H9 (cell line): ENCODE measurements at places on chromosomes 4 and X. TPM values are rescaled to one million over a fixed set of nuclear protein-coding genes. Genes with fewer than 3 reads are reported as not detected.

The UGT2B15 gene
- not detected in 2 replicates for total RNA-seq

The SLC6A8 gene
- total RNA-seq: 229 and 231 TPM in 2 replicates

The PLXNA3 gene
- 36.3 and 45.5 TPM in 2 replicates for total RNA-seq

The CFAP299 gene
- total RNA-seq: not detected in 2 replicates

The NEUROG2 gene
- total RNA-seq: not detected in 2 replicates

The MAGEA2B gene
- not detected in 2 replicates for total RNA-seq

The EDNRA gene
- total RNA-seq: 0.75 and 1.6 TPM in 2 replicates

DNA sequence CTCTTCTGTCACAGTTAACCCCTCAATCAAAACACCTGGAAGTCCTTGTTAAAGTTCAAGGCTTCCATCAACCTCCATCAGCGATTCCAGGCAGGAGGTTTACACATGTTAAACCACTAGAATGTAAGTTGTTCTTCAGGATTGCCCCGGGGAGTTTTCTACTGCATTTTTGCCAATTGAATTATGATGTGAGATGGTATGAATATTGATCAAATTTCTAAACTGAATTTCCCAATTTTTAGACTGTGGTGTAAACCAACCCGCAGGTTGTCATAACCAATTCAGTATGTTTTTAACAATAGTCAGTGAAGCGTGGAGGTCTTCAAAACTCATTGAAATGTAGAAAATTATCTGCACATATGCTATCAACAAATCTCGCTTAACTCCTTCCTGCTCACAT lies 21.2 kb upstream of the TENM3 start:
- no peak for DNase-seq

GRCh38 chr4:125266901-125267604 lies 47.7 kb upstream of the FAT4 start:
- DNase-seq: no peak

- DNase-seq: no peak
Observed at GRCh38 chr4:27474691-27475090, 614.0 kb downstream of the STIM2 start.

DNA sequence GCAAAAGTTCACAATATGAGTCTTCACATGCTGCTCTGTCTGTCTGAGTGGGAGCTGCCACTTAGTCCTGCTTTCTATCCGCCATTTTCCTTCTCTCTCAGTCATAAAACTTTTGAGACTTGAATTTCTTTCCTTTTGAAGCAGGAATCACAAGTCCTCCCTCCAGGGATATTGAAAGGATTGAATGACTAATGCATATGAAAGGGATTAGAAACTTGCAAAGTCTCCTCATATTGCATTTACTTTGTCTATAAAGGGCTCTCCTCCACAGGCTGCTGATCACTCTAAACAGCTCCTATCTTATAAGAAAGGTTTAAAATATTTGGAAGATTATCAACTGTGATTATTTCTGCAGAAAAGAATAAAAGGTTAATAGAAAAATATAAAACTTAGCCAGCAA lies 879.1 kb downstream of the ARAP2 start:
- DNase-seq: no peak

DNA sequence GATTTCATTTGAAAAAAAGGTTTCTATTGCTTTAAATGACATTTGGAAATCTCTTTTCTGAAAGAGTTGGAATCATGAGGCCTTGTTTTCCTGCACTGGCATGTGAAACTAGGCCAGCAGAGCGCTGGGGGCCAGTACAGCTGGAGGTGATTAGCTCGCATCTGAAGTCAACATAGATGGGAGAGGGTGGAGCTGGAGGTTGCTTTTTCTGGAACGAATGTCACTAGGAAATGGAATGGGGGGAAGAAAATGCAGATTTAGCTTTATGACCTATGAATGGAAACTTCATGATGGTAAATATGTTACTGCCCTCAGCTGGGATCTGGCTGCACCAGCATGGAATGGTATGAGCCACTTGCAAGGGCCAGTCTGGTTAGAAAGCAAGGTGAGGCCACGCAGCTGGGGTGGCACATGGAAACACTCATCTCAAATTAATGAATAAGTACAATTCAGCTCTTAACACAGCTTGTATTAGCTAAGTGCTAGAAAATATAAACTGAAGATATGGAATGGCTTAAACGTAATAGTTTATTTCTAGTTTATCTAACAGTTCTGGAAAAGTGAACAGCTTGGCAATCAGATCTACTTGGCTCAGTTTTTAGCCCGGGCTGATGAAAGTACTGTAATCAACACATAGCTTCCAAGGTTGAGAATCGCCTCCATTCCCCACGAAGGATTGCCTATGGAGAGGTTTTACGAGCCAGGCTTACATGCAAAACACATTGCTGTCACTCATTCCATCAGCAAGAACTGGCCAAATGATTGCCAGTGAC lies 32.5 kb downstream of the SLC10A6 start:
- no peak for DNase-seq

- no peak for DNase-seq
Observed at GRCh38 chrX:96147681-96148080, 537.0 kb upstream of the DIAPH2 start.

- no peak for DNase-seq
Observed at GRCh38 chr4:39429476-39430334, 23.0 kb downstream of the KLB start.

DNA sequence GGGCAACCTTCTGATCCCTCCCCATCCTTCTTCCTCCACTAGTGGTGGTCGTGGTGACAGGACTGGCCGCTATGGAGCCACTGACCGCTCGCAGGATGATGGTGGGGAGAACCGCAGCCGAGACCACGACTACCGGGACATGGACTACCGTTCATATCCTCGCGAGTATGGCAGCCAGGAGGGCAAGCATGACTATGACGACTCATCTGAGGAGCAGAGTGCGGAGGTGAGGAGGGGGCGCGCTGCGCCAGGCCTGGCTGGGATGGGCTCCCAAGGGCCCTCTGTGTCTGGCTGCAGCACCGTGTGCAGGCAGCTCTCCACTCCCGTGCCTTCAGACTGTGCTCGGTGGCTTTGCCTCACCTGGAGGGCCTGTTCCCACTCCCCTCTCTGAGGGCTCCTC lies 24.3 kb downstream of the RBM10 start:
- DNase-seq: peak; percentile 17

- DNase-seq: no peak
Observed at GRCh38 chr4:162849937-162850336, 316.8 kb downstream of the NAF1 start.

DNA sequence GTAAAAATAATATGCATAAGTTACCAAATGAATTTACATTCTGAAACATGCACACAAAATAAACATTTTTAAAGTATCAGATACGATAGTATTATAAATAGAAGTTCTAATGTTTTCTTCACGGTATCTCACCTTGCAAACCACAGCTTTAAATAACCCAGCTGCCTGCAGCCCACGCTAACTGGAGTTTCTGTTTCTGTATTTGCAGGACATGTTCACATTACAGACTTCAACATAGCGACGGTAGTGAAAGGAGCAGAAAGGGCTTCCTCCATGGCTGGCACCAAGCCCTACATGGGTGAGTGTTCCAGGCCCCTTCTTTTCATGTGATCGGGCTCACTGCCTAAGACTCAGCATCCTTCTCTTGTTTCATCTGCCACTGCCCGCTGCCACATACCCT lies 291.7 kb downstream of the EVC2 start:
- DNase-seq: no peak

DNA sequence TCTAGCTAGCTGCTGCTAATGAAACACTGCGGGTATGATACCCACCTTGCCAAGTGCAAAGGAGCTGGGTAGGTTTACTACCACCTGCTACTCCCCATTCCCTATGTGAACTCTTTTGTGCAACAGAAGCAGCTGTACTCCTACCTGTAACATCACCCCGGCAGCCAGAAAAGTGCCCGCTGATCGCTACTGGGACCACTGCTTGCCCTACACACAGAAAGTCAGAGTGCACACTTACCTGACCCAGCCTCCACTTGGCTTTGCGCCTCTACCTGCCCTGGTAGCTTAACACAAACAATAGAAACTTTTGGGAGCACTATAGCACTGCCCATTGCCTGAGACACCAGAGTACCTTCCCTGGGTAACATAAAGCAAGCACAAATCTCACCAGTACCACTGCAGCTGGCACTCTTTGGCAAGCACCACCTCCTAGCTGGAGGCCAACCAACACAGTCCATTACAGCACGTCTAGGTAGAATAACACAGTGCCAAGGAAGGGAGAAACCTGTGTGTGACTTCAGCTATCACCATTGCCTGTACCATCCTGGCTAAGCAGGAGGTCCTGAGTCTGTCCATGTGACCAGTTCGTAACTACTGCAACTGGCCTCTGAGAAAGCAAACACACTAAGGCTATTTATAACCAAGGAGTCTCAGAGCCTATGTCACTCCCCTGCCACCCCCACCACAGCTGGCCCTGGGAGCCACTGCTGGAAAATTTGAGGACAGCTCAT lies 80.1 kb downstream of the CENPC start:
- no peak for DNase-seq

DNA sequence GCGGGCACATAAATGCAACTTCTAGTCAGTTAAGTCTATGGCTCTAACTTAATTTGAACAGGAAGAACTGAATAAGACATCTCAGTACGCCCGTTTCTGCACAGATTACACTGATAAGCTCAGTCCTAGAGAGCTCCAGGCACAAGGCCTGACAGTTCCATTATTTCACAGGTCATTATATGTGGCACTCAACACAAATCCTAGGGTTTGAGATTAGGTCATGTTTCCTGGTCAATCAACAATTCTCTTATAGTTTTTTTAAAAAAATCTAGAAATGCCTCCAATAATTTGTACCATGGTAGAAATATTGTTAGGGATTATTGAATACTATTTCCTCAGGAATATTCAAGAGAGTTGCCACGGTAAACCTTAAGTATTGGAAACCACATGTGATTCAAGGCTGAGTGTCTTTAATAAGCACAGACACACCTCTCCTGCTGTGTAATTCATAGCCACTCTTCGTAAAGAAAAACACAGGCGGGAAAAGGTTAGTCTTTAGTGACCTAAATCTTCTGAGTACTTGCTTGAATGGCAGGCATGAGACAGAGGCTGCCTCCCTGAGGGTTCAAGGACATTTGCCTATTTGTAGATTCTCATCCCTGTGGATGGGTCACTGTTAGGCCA lies 342.9 kb upstream of the ADGRL3 start:
- no peak for DNase-seq
